ENCODE measurements at places on chromosomes 4 and X.

DNA sequence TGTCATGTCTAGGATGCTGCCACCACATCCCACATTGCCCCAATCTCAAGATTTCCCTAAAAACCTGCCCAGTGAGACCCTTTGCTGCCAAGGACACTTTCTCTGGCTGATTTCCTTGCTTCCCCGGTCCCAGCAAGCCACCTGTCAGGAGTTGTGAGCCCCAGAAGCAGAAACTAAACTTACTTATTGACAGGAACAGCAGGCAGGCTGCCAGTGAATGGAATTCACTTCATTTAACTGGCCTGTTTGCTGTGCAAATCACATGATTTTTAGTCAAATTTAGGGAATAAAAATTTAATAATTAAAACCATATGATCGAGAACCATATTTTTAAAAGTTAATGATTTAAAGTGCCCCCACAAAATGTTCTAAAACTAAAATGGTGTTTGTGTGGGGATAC is 48.5 kb downstream of the MAMLD1 start:
- no peak overlapping the region for H3K27ac ChIP-seq
- H3K36me3 ChIP-seq = no peaks in the 10 kb centered on the region
- no peak for DNase-seq

DNA sequence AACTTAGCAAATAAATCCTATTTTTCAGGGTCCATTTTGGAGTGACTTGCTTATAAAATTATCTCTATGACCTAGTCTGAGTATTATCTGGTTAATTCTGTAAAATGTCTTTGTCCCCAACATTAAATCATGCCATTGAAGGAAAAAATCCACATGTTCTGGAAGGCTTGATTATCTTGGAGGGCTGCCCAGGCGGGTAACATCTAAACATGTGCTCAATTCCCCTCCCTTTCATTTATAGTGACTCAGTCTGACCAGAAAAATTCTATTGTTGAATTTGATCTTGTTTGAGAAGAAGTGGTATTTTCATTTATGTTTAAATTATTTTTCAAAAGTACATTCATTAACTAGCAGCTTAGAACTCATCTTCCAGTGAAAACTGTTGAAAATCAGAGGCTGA is 55.4 kb upstream of the SLC10A7 start:
- no peak overlapping the region for H3K27ac ChIP-seq
- H3K36me3 ChIP-seq = no peaks in the 10 kb centered on the region
- no peak overlapping the region for H3K4me3 ChIP-seq
- no peak for DNase-seq

DNA sequence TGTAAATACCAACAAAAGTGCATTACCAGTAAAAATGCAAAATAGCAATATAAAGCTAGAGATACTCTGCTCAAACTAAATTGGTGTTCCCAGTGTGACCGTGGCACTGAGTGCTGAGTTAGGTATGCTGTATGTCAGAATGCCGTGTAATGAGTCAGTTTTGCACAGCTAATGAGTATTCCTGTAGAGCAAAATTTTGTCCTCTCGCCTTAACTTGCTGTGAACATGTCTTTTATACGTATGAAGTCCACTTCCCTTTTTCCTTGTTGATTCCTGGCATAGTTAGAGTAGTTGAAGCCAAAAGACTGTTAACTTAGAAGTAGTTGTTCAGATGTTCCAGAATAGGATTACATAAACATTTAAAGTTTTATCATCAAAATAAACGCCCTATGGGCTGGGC is 11.5 kb downstream of the DCLK2 start:
- DNase-seq = no peak
- H3K27ac ChIP-seq = no peak overlapping the region
- H3K27me3 ChIP-seq = no peaks in the 10 kb centered on the region
- H3K4me1 ChIP-seq = peaks cover 9% of the 10 kb centered on the region
- H3K4me3 ChIP-seq = no peak overlapping the region
- no peaks in the 10 kb centered on the region for H3K36me3 ChIP-seq

DNA sequence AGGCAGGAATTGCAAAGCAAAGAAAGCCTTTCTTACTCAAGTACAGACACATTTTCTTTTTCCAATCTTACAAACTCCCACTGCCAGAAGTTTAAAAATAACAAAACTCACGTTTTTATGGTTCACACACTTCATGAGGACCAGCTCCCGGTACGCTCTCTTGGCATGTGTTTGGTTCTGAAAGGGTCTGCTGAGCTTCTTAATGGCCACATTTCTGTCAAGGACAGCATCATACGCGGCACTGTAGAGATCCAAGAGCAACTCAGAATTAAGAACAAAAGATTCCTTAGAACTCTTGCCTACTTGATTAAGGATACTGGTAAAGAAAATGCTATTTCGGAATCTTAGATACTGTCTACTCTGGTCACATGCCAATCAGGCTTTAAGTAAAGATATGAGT is 252.7 kb downstream of the MAPK10 start:
- no peaks in the 10 kb centered on the region for H3K36me3 ChIP-seq
- no peak overlapping the region for H3K27ac ChIP-seq
- no peak for DNase-seq
- H3K4me3 ChIP-seq = no peak overlapping the region
- H3K27me3 ChIP-seq = no peaks in the 10 kb centered on the region

DNA sequence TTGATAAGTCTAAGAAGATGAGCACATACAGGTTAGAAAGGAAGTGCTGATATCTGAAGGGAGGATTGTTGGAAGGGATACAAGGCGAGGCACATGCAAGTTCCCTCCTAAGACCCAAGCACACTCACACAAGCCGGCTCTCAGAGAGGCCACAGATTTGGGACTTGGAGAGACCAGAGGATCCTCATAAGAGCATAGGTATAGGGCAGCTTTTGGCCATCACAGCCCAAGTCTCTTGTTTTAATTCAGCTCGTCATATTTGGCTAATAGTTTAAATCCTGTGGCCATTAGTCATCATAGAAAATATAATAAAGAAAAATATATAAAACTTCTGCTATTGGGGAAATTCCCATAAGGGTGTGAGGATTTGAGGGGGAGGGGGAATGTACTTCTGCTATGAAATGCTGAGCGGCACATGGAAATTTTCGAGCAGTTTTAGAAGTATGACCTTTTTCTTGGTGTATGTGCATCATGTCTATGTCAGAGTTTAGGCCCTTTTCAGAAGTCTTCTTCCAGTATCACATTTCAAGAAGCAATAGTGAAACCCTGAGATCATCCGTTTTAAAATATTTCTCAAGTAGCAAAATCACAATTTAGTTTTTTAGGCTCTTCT is 97.7 kb downstream of the NFKB1 start:
- H3K4me3 ChIP-seq = no peak overlapping the region
- H3K4me1 ChIP-seq = 0 out of 2 replicates have a peak, but pooled peaks cover 4% of the 10 kb centered on the region
- no peak for DNase-seq
- H3K27me3 ChIP-seq = no peaks in the 10 kb centered on the region

All from PC-9 (cell line).